ENCODE measurements at places on chromosomes 11 and 22.

DNA sequence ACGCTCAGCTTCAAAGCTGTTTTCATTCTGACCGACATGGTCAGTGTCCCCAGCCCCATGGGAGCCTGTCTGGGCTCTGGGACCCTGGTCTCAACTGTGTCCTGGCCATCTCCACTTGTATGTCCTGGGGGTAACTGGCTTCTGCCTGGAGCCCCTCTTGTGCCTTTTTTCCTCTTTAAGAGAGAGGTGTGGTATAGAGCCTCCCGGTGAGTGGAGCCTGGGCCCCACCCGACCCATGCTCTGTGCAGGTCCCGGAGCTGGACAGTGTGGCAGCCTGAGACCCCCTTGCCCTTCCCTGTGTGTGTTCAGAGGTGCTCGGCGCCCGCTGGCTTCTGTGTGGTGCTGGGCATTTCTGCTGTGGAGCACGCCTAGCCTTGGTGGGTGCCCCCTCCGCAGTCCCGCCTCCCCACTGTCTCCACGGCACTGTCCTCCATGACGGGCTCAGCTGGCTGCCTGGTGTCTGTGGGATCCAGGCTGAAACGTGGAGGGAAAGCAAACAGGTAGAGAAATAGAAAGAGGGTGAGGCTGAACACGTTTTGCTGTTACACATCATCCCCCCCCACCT is 74.9 kb downstream of the PARVB start:
- no peak for DNase-seq

DNA sequence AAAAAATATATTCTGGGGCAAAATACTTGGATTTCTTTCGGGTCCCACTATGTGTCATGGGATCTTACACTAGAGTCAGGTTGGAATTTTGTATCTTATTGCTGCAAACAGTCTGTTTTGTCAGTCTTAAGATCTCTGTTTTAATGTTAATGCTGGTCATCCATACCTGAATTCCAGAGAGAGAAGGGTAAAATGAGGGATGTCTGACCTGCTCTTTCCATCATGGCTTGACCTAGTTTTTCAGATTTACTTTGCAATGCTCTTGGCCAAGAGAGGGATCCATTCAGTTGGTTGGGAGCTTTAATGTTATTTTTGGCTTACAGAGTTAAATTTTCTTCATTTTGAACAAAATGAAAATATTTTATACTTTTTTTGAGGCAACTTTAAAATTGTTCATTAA is 117.2 kb downstream of the CASP12 start:
- no peak for DNase-seq

DNA sequence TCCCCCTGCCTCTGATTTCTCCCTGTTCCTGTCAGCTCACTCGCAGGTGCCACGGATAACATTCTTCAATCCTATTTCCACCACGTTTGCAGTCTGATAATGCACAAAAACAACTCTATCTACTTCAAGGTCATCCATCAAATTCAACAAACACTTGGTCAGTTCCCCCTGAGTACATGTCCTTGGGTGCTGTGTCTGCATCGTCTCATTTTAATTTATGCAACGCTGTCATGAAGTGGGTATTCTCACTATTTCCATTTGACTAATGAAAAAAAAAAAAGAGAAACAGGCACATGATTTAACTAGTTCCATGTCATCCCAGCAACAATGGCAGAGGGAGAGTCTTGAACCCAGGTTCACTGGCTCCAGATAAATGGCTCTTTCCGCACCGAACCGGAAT is 262.6 kb downstream of the LARGE1 start:
- no peak for DNase-seq

DNA sequence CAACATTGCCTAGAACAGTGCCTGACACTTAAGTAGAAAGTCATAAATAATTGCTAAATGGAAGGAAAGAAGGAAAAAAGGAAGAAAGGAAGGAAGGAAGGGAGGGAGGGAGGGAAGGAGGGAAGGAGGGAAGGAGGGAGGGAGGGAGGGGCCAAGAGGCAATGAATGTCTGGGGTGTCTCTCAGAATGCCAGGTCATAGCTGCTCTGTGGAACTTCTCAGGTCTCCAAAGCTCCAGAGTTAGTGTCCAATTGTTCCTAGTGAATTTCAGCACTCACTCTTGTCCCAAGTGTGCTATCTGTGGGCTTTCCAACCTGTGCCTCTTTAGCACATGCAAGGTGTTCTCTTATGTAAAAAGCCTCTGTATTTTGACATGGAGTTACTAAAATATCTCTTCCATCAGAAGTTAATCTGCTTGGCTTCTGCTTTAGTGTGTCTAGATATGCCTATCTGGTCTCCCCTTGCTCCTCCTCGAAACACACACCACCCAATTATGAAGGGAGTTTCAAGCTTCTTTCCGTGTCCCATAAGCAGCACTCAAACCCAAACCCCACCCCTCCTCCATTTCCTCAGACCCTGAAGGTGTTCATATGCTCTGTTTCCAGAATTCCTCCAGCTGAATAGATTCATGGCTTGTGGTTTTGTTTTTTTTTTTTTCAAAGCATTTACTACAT is 56.5 kb downstream of the FAM76B start:
- DNase-seq: no peak

DNA sequence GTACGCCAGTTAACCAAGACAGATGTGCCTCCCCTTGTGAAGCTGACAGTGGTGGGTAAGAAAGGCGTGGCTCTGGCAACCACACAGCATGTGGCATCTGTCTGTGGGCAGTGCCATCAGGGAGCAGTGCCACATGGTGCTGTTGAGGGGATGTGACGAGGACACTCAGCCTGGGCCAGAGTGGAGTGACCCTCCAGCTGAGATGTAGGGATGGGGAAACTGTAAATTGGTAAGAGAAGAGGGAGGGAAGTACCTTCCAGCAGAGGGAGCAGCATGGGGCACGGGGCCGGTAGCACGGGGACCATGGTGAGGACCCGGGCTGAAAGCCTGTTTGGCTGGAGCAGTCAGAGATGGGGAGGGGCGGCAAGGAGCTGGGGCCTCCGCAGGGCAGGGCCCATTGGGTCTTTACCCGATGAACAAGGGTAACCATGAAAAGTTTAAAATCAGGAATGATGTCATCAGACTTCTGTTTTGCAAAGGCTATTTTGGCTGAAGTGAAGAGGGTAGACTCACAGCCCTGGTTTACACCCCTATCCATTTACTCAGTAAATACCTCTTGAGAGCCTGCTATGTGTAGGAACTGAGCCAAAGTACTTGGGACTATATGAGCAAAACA is 10.4 kb downstream of the TMPRSS6 start:
- no peak for DNase-seq

DNA sequence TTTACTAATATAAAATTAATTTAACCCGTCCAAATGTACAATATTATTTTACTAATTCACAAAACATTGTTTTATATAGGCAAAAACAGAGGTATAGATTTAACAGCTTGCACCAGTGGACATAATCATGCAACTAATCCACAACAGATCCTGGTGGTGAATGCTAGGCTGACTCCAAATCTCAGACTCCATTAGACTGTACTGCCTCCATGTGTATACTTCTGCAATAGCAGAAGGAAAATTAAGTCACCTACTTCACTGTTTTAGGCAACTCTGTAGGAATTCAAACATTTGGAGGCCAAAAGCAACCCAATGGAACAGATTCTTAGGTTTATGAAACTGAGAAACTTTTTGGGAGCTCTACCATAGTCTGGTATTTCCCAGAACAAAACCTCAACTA is 30.0 kb upstream of the RAB39A start:
- DNase-seq: no peak

- DNase-seq: no peak
Observed at GRCh38 chr11:92053216-92053615, 171.4 kb upstream of the FAT3 start.

- DNase-seq: no peak
Observed at GRCh38 chr11:65532388-65533064, 7.6 kb downstream of the SCYL1 start.

- DNase-seq: no peak
Observed at GRCh38 chr11:10592331-10592730, 23.9 kb upstream of the LYVE1 start.

DNA sequence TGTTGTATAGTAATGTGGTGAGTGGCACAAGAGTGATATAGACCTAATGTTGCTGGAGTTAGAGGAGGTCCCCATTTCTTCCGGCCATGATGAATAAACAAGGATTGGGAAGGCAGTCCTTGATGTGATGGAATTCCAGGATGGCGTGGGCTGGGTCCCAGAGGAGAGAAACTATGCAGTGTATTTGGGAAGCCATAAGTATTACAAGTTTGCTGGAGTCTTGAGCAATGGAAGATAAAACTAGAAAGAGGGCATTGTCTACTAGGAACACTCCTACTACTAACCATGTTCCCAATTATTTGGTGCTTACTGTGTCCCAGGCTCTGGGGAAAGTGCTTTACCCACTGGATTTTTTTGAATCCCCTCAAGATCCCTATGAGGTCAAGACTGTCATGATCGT is 20.0 kb downstream of the LDLRAD3 start:
- no peak for DNase-seq

DNA sequence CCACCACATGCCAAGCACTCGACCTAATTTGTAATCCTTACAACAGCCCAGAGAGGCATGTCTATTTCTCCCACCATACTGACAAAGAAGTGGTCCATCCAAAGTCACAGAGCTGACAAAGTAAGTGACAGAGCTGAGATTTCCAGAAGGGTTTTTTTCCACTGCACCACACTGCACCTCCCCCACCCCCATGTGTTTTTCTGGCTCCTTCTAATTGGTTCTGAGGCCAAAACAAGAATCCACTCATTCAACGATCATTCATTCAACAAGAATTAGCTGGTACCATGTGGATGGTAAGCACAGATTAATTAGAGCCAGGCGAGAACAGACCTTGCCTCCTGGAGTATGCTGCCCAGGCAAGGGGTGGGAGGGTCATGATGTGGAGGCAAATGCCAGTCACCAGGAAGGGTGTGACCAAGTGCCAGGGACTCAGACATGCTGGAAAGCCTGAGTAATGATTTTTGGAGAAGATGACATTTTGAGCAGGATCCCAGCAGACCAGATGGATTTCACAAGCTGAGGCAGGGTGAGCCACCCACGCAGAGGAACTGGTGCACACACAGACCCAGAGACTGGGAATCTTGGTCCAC is 14.9 kb upstream of the PRG2 start:
- DNase-seq: no peak

DNA sequence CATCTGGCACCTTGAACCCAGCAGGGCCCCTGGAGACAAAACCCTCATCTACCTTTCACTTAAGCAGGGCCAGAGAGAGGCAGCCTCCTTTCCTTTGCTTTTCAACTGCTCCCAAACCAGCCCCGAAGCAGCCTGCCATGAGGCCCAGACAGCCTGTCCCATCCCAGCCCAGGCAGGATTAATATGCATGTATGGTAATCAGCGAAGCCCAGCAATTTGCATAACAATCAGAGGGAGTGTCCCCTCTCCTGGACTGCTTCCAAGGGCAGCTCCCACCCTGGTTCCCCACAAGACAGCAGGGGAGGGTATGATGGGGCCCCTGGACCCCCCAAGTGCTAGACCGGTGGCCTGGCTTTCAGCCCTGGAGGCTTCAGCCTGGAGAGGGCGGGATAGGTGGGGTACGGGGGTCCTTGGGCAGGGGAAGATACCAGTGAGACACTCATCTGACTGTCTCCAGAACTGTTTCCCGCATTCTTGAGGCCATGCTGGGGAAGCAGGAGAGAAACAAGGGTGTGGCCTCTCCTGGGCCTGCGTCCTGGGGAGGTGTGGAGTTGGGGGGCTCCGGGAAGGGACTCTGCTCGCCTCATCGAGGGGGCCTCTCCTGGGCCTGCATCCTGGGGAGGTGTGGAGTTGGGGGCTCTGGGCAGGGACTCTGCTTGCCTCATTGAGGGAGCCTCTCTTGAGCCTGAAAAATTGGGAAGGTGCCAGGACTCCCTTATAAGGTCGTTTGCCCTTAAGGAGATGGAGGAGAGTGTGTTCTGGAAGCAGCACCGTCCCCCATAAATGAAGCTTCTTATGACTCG is 93.2 kb upstream of the PRR5 start:
- no peak for DNase-seq

DNA sequence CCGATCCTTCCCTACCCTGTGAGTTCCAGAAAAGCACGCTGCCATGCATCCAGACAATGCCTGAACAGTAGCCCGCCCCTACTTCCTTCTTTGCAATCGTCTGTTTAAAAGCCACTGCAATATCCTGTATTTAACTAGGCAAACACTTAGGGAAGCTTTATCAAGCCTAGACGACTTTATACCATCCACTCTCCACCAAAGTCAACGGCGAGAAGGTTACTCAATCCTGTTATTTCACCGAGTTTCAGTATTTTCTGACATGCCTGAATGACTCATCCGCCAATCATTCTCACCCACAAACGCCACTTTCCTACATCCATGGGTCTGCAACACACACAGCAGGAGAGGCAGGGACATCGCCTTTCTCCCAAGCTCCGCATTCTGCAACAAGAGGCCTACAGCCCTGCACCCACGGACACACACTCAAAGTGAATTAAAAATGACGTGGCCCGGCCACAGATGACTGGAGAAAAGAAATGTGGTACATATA is 9.3 kb downstream of the CELSR1 start:
- DNase-seq: no peak

GRCh38 chr11:130390071-130390758 is 38.2 kb downstream of the ADAMTS8 start:
- DNase-seq: no peak

- no peak for DNase-seq
Observed at GRCh38 chr22:19943082-19944026, 1.7 kb upstream of the TXNRD2 start.

DNA sequence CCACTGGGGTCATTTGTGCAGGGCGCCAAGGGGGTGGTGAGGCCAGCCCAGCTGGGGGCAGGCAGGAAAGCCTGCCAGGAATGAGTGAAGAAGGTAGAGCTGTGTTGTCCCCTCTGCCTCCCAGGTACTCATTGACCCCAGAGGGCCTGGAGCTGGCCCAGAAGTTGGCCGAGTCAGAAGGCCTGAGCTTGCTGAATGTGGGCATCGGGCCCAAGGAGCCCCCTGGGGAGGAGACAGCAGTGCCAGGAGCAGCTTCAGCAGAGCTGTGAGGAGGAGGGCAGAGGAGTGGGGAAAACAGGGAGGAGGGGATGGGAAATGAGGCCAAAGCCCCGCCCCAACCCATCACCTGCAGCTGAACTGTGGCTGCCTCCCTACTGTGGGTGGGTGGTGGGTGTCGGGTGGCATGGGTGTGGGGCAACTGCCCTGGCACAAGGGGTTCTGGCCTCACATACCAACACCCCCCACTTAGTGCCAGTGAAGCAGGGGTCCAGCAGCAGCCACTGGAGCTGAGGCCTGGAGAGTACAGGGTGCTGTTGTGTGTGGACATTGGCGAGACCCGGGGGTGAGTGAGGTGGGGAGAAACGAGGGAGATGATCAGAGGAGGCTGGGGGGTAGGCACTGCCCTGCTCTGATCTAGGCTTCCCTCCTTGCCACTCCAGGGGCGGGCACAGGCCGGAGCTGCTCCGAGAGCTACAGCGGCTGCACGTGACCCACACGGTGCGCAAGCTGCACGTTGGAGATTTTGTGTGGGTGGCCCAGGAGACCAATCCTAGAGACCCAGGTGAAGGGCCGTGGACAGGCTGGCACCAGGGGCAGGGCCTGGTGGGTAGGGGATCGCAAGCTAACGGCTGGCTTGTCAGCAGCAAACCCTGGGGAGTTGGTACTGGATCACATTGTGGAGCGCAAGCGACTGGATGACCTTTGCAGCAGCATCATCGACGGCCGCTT is 3.0 kb downstream of the MUS81 start:
- DNase-seq: no peak
